ENCODE measurements at places on chromosomes 1 and 21.

- DNase-seq, result no peak
Measured at GRCh38 chr21:45262041-45262581, 25.6 kb downstream of the POFUT2 start.

- DNase-seq, result peak; percentile 24
Measured at GRCh38 chr1:155379631-155380090, 59.0 kb downstream of the RUSC1 start.

- no peak for DNase-seq
Measured at GRCh38 chr1:174761335-174761734, 238.4 kb upstream of the CACYBP start.

GRCh38 chr1:201714542-201715329 lies 114.2 kb upstream of the IPO9 start:
- DNase-seq, result peak; percentile 96

GRCh38 chr1:15680561-15681348 lies 3.4 kb upstream of the PLEKHM2 start:
- DNase-seq, result peak; percentile 89

GRCh38 chr1:83761167-83762038 lies 237.5 kb downstream of the TTLL7 start:
- no peak for DNase-seq

GRCh38 chr1:21647431-21648351 lies 21.5 kb downstream of the RAP1GAP start:
- peak; percentile 81 for DNase-seq

DNA sequence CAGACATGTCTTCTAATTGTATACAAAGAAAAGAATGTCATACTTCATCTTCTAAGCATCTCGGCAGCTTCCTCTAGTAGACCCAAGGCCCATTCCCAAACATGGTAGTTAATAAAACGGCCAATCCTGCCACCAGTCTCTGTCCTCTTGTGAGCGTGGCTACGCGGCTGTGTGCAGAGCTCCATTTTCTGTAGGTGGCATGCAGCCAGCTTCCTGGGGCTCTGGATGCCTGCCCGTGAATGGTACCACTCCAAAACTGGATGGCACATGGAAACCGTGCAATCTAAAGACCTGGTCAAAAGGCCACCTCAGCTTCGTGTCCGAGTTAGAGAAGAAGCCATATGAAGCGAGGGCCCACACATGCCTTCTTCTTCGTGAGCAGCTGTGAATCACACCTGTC lies 110.7 kb downstream of the SIPA1L2 start:
- DNase-seq, result no peak

- no peak for DNase-seq
Measured at GRCh38 chr1:17403081-17403480, 31.1 kb downstream of the PADI6 start.

- no peak for DNase-seq
Measured at GRCh38 chr1:8782001-8782620, 35.3 kb downstream of the RERE start.

DNA sequence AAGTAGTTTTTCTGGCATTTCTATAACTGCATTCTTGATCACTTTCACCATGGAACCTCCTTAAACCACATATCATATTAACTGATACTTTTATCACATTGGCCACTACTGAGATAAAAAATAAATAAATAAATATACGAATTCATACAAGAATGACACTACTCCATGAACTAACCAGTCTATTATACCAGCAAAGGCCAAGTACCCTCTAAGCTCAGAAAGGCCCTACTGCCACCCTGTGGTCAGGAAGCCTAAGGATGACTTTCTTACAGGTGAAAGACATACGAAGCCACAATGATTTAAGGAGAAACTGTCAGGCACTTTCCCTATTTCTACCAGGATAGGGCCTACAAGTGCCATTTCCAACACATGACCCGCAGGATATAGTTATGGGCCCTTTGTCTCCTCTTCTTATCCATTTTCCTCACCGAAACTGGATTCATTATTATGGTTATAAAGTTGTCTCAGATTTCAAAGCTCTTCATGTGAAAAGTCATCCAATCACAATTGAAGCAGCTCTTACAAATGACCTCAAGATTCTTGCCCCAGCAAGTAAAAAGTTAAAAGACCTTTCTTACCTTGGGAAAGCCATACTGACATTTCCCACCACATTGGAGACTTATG lies 23.9 kb downstream of the DNAJC8 start:
- peak; percentile 72 for DNase-seq

DNA sequence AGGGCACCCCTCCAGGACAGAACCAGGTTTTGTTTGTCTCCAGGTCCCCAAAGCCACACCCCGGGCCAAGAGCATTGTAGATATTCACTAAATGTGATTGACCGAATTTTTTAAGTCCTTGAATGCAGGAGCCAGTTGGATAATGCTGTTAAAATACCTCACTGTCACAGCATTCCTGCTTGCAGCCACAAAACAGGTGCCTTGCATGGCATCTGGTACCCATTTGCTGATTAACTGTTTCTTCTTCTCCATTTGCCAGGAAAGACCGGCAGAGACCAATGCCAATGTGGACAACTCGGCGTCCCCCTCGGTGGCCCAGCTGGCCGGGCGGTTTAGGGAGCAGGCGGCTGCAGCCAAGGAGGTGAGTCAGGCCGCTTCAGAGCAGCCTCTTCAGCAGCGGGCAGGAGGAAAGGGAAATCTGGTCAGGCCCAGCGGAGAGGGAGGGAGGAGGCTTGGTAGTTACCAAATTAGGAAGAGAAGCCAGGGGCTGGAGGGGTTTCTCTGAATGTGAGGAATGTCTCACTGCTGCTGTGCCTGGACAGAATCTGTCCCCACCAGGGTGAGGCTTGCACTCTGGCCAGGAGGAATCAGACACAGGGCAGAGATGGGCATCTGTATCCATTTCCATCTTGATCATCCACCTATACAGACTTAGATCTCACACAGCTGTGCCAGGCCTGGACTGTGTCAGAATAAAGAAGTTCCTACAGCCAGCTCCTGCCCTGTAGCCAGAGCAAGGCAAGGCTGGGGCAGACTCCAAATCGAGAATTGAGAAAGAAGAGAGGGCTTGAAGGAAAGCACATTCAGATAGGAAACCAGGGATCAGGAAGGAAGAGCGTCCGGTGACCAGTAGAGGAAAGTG lies 37.9 kb upstream of the MPZL1 start:
- DNase-seq, result peak; percentile 70

DNA sequence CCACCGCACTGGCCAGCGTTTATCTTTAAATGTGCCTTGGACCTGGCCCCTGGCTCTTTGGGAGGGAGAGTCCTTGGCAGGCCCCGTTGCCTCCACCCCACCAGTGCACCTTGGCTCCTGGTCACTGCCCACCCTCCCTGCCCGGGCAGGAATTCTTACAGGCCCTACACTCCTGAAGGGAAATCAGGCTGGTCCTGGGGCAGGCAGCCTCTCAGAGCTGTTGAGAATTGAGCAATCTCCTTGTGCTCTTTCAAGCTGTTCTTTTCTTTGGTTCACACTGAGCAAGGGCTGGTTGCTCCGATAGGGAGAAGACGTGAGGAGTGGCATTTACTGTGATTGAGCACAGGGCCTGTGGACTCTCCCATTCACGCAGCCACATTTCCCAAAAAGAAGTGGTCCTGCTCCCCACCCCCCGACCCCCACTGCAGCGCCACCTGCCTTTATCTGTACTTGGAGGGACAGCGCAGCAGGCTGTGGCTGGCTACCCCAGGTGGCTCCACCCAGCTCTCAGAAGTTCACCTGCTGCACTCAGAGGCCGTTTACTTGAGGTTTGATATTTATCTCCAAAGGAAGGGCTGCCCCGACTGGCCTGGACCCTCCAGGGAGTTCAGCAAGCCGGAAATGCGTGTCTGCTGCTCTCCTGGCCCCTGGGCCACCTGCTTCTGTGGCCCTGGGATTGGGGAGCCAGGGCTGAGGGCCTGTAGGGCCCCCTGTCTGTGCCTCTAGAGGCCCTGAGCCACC lies 47.8 kb downstream of the SKI start:
- no peak for DNase-seq

GRCh38 chr1:79129914-79130313 lies 123.4 kb upstream of the ADGRL4 start:
- no peak for DNase-seq

- DNase-seq, result peak; percentile 30
Measured at GRCh38 chr1:185853739-185854138, 119.5 kb downstream of the HMCN1 start.

GRCh38 chr1:10621906-10622305 lies 147.2 kb downstream of the PEX14 start:
- DNase-seq, result no peak

- no peak for DNase-seq
Measured at GRCh38 chr1:5935026-5935425, 57.2 kb downstream of the NPHP4 start.

- DNase-seq, result no peak
Measured at GRCh38 chr1:60386249-60386648, 312.7 kb upstream of the C1orf87 start.

GRCh38 chr1:94301186-94301585 lies 63.8 kb upstream of the ARHGAP29 start:
- DNase-seq, result no peak

DNA sequence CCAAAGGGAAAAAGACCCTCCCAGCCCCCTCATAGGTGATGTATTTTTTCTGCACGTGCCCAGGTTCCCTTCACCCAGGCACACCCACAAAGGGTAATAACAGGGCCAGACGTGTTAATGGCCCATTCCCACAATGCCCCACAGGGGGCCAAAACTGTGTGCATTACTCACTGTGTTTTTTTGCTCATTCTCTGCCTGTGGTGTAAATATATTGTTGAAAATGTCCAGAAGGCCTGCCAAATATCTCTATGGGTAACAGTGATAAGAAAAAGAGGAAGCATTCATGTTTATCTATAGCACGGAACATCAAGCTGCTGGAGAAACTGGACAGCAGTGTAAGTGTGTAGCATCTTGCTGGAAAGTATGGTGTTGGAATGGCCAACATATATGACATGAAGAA lies 21.9 kb downstream of the RHEX start:
- DNase-seq, result no peak

DNA sequence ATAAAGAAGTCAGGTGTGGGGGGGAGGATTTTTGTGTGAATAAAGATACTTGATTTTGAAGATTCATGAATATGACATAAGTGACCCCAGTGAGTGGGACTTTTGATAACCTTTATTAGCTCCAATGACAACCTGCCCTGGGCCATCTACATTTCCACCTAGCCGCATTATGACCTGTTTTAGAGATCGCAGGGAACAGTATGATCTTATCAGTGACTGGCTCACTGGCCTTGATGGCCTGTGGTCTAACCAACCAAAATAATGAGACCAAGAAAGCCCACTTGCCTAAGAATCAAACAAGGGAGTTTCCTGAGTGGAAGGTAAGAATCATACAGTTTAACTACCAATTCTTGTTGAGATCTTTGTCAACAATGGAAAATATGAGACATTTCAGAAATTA lies 1.8 kb downstream of the ELAPOR1 start:
- DNase-seq, result no peak

DNA sequence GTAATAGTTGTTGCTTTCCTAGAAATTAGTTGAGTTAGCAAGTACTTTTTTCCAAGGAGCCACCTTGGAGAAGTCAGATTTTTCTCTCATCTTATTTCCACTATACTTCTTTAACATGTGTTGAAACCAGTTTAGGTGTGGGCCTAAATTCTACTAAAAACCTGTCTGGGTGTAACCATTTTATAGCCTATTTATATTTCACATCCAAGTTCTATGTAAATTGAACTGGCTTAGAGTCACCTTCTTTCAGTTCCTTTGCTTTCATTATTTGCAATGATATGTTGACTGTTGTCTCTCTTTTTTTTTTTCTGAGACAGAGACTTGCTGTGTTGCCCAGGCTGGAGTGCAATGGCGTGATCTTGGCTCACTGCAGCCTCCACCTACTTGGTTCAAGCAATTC lies 195.6 kb downstream of the CLEC20A start:
- no peak for DNase-seq

- peak; percentile 73 for DNase-seq
Measured at GRCh38 chr1:16013220-16013907, 4.5 kb downstream of the HSPB7 start.

- DNase-seq, result peak; percentile 81
Measured at GRCh38 chr1:235999259-235999925, 65.5 kb downstream of the NID1 start.

Data from AG08395 (cell line).